ENCODE measurements at places on chromosomes 12 and 14.

DNA sequence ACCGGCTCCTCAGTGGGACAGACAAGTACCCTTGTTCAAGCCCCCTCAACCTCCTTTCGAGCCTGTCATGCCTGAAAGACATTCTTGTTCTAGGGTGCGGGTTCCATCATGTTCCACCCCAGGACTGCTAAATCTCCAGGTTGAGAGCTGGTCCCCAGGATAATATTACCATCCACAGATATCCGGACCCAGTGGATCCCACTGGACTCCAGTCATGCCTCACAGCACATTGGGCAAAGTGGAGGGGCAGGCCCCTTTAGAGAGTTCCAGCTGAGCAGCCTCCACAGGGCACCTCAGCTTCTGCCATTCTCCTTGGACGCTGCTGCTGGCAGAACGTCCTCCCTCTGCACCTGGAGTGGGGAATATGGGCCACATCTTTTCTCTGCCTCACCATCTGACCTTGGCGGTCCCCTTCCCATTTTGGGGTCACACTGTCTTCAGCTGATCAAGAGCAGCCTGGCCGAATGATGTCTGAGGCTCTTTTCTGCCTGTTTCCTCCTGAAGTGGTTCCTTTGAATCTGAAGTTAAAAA lies 137.4 kb downstream of the BCL11B start:
- no peak for DNase-seq

GRCh38 chr14:75242546-75243273 lies 35.9 kb upstream of the FOS start:
- no peak for DNase-seq

DNA sequence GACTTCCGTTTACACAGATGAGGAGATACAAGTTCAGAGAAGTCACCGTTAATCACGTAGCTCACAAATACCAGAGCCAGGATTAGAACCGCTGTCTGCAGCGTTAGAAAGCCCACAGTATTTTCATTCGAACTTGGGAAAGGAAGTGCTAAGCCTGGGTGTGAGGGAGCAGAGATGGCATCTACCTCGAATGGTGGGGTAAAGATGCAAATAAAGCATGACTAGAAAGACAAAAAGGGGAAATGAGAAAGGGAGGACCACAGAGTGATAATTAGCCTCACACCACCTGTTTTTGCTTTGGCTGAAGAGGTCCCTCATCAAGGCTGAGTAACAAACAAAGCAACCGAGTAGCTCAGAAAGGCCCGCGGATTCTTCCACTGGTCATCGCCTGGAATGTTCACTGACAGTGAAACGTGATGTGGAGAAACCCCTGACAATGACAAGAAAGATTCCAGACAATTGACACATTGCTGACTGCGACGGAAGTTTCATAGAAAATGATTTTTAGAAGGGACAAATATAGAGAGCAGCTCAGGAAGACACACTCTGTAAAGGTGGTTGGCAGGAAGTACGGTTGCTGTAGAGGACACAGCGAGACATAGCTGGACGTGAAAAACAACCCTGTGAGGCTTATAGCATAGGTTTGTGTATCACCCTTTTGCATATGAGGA lies 31.5 kb upstream of the BHLHE41 start:
- DNase-seq: no peak

GRCh38 chr14:23071244-23071920 lies 14.1 kb upstream of the CDH24 start:
- peak; percentile 82 for DNase-seq

DNA sequence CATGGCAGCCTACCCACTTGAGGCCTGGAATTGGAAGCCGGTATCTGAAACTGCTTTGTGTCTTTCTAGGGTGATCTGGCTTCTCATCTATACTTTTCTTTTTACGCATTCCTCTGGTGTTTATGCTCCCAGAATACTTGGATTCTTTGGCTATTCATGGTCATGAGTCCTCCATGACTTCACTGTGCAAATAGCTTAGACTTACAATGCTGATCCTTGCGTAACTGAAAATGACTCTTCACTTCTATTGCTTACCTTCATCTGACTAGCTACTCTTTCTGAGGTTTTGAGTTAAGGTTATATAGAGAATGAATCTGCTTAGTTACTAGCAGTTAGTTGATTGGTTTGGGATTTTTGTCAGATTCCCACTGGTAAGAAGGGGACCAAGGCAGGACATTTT lies 121.7 kb upstream of the NOVA1 start:
- DNase-seq: no peak

All from stimulated activated CD8-positive, alpha-beta memory T cell treated with anti-CD3 and anti-CD28 coated beads, Interleukin-4, amount 100 ng/mL, for 48 hours (primary cell).